PC-9 (cell line): ENCODE measurements at places on chromosomes 3 and 15. TPM values are rescaled to one million over a fixed set of nuclear protein-coding genes. Genes with fewer than 3 reads are reported as not detected.

- H3K27me3 ChIP-seq = no peaks in the 10 kb centered on the region; the same call in 1 of the 2 replicates
- peaks cover 12% of the 10 kb centered on the region for H3K4me1 ChIP-seq
- no peak overlapping the region for H3K27ac ChIP-seq
- no peaks in the 10 kb centered on the region for H3K36me3 ChIP-seq
- DNase-seq = no peak
These were observed 11.2 kb upstream of the SEMA5B start for GRCh38 chr3:123038751-123039150.

GRCh38 chr3:124775877-124776276, 45.6 kb downstream of the UMPS start:
- DNase-seq = no peak
- no peaks in the 10 kb centered on the region for H3K27me3 ChIP-seq
- peaks cover 5% of the 10 kb centered on the region; the same call in 1 of the 2 replicates for H3K4me1 ChIP-seq
- H3K27ac ChIP-seq = no peak overlapping the region
- H3K4me3 ChIP-seq = no peak overlapping the region

GRCh38 chr15:40815042-40815698, 7.9 kb upstream of the DNAJC17 start:
- H3K27me3 ChIP-seq = no peaks in the 10 kb centered on the region
- no peak overlapping the region for H3K27ac ChIP-seq
- DNase-seq = no peak
- no peak overlapping the region for H3K4me3 ChIP-seq
- no peaks in the 10 kb centered on the region for H3K4me1 ChIP-seq

- no peak overlapping the region for H3K4me3 ChIP-seq
- no peaks in the 10 kb centered on the region for H3K36me3 ChIP-seq
- no peaks in the 10 kb centered on the region for H3K4me1 ChIP-seq
- DNase-seq = no peak
These were observed 209.9 kb upstream of the CTNNB1 start for GRCh38 chr3:40989141-40990061.

DNA sequence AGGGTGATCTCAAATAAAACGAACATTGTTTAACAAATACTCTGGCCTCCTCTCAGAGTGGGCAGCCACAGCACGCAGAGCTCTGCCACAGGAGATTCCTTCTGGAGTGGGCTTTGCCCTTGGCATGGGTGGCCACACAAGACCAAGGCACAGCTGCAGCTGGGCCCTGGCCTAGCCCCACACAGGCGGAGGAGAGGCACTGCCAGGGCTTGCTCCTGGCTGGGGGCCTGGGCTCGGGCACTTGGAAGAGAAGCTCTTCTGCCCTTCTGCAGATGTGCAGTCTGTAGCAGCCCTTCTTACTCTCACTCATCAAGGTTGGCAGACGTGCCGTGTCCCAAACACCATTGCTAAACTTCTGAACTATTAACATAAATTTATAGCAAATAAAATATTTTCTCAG, 67.2 kb downstream of the CRTC3 start:
- no peaks in the 10 kb centered on the region for H3K27me3 ChIP-seq
- no peaks in the 10 kb centered on the region for H3K36me3 ChIP-seq
- DNase-seq = no peak
- H3K27ac ChIP-seq = no peak overlapping the region
- H3K4me1 ChIP-seq = peaks cover 14% of the 10 kb centered on the region
- H3K4me3 ChIP-seq = no peak overlapping the region

DNA sequence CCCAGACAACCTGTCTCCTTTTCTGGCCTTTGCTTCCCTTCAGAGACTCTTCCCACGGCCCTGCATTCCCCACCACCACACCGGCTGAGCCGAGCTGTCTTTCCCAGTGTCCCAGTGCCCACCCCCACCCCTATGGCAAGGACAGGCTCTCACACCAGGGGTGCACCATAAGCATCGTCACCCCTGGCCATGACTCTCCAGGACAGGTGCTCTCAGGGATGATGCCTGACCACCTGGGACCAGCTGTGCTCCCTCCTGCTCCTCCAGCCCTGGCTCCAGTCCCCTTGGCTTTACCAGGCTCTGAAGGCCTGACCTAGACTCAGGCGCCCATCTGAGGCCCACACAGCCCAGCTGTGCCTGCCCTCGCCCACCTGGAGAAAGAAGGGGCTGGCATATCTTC, 17.6 kb upstream of the SEMA3F start:
- H3K4me1 ChIP-seq = peaks cover 6% of the 10 kb centered on the region; the same call in 1 of the 2 replicates
- no peak overlapping the region for H3K4me3 ChIP-seq
- H3K36me3 ChIP-seq = no peaks in the 10 kb centered on the region

GRCh38 chr3:196175722-196176121, 35.5 kb downstream of the ZDHHC19 start:
- no peaks in the 10 kb centered on the region for H3K36me3 ChIP-seq
- H3K4me3 ChIP-seq = no peak overlapping the region
- no peak for DNase-seq
- H3K27ac ChIP-seq = no peak overlapping the region
- H3K4me1 ChIP-seq = peaks cover 11% of the 10 kb centered on the region; the same call in 1 of the 2 replicates
- H3K27me3 ChIP-seq = no peaks in the 10 kb centered on the region

Gene SLCO3A1
- total RNA-seq = 37.8 and 50.0 TPM in 2 replicates

Gene ISL2
- 0.24 and 0.63 TPM in 2 replicates for total RNA-seq

Gene BHLHE40
- total RNA-seq = 45.5 and 51.2 TPM in 2 replicates

Gene DOCK3
- total RNA-seq = 15.2 and 16.9 TPM in 2 replicates

Gene PTX3
- 0.59 and 1.1 TPM in 2 replicates for total RNA-seq

Gene UROC1
- not detected in 2 replicates for total RNA-seq

Gene MYLK
- total RNA-seq = 0.72 and 1.2 TPM in 2 replicates
